ENCODE measurements at places on chromosomes 3 and 15.

DNA sequence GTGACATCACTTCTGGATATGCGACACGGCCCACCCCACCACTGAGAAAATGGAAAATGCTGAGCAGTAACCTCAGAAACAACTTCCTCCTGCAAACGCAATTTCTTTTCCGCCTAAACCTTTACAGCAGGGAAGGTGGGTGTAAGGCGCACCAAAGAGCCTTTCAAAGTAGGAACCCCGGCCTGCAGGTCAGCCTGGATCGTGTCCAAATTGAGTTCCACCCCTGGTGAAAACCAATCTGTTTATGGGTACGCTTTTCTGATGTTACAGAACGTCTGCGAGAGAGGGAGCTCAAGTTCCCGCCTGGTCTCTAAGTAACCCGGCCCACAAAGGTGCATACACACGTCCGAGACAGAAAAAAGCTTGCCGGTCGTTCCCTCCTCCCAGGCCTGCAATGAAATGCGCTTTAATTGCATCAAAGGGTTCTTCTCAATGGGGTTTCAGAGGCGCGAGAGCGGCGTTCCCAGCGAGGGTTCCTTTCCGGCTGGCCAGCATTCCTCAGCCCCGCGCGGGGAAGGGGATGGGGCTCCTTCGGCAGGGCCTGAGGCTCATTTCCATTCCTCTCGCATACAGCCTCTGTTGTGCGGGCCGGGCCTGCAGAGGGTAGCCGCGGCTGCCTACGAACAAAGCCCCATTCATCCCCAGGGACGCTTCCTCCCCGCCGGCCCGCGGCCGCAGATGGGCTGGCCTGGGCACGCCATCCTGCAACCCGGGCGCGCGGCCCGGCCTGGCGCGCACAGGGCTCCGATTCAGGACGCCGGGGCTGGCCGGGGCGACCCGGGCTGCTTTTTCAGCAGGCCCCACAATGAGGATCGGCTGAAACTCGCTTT, 138.1 kb downstream of the TMCO5A start:
- DNase-seq: peak; percentile 38

DNA sequence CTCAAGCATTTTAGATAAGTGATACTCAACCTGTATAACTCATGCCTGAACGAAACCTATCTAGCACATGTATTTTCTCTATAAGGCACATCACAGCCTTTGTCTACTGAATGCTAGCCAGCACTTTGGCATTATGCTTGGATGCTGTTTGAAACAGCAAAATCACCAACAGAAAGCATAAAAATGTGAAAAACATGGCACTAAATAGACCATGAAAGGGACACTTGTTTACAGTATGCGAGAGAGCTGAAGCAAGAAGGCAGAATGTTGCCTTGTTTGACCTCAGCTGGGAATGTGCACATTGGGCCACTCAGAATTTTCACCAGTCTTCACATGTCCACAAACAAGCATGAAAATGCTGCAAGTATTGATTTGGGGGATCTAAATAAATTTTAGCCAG, 59.5 kb downstream of the MINDY2 start:
- DNase-seq: no peak

DNA sequence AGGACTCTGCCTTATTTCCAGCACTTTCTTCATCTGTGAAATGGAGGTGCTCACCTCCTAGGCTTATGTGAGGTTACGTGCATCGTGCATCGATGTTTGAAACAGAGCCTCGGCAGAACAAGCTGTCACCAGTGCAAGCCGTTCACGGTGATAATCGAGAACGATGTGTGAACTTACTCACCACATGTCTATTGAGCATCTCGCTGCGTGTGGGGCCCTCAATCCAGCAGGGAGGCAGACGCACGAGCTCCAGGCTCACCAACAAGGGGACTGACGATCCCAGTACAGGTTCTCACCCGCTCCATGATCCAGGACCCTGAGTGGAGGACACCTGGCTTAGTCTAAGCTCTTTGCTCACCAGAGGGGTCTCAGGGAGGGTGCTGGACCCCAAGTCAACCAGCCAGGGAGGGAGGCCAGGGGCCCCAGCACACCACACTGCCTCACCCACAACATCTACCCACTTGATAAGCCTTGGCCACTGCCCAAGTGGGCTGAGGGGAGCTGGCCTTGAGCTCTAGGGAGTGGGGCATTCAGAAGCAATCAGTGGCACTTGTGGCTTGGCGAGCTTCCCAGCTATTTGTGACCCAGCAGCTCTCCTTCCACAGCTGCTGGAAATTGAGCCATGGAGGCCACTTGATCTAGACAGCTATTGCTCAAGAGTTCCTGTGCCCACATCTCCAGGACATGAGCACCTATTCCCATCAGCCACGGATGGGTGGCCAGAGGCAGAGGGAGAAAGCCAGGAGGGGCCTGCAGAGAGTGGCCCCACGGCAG, 34.4 kb upstream of the SLC6A1 start:
- no peak for DNase-seq

DNA sequence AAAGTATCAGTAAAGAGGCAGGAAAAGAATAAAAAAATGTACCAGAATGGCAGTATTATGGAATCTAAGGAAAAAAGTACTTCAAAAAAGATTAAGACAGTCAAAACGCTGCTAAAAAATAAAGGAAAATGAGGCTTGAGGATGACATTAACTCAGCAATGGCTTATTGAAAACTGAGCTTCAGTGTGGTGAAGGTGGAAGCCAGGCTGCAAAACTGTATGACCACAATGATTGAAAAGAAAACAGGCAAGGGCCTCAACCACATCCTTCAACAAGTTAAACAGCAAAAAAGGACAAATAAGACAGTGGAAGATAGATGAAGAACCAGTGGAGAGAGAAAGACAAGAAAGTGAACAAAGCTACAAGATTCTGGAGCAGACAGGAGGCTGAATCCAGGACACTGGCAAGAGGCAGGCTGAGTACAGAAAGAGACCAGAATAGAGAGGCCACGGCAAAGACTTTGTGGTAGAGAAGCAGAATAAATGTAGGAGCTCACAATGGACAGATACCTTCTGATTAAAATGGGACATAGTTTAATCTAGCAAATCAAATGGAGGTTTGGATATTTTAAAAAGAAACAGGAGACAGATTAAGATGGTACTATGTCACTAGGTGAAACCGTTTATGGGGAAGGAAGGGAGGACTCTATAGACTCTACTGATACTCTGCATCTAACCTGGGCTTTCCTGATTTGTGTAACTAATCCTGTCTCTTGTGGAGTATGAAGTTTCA, 86.1 kb downstream of the TJP1 start:
- DNase-seq: no peak

GRCh38 chr3:54515441-54516213, 393.3 kb downstream of the CACNA2D3 start:
- no peak for DNase-seq

- DNase-seq: no peak
Measured at GRCh38 chr3:135131290-135131689, 336.2 kb downstream of the EPHB1 start.

GRCh38 chr3:56711344-56711743, 28.3 kb upstream of the TASOR start:
- DNase-seq: no peak

DNA sequence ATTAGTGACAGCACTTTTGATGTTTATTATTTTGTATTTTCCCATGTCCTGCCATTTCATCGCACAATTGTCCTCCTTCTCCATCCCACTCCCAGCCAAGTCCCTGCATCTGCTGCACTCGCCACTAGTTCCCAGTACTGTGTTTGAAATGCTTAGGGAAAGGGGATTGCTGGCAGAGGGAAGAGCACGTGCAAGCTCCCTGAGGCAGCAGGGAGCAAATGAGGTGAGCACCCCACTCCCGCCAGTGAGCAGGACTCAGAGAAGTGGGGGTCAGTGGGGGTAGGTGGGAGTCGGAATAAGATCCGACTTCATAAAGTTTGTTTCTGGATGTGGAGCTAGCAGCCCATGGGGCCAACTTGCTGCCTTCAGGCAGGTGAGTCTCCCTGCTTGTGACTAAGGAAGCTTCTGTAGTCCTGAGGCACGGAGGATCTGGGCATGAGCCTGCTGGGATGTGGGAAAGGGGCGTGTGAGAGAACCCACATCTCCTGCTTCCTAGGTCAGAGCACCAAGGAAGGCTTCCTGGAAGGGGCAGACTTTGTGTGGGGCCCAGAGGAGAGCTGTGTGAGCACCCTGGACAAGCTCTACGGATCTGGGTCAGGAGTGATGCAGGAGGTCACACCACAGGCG, 99.7 kb upstream of the TLE3 start:
- DNase-seq: no peak

- DNase-seq: no peak
Measured at GRCh38 chr3:71008350-71008935, 575.1 kb downstream of the FOXP1 start.

- peak; percentile 58 for DNase-seq
Measured at GRCh38 chr3:39101022-39101689, 6.3 kb downstream of the GORASP1 start.

GRCh38 chr3:125179143-125179883, 33.2 kb downstream of the SLC12A8 start:
- no peak for DNase-seq

- peak; percentile 67 for DNase-seq
Measured at GRCh38 chr3:55484801-55485791, 2.0 kb downstream of the WNT5A start.

GRCh38 chr3:30747771-30748281, 141.4 kb downstream of the TGFBR2 start:
- no peak for DNase-seq

DNA sequence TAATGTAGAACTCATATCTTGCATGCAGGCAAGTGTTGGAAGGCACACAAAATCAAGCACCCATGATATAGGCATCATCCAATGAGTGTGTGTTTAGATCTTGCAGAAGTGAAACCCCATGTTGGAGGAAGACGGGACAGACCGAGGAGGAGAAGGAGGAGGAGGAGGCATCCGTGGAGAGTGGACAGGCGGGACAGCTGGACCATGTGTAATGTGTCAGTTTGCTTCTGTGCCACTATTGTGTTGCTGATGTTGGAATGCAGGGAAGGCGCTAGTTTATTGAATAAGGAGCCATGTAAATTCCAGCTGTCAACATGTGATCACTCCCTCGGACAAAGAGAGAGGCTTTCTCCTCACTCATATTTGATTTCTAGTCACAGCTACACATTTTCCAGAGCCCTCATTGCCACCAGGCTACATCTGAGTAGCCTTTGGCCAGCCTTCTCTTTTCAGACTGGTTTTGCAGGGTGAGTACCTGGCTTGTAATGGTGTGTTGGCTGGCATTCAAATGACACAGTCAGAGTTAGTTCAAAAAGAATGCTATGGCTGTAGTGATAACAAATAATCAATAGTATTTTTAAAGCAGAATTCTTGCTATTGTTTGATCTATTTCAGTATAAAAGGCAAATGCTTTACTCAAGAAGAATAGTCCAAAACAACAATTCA, 1037.6 kb upstream of the NR2F2 start:
- no peak for DNase-seq

- no peak for DNase-seq
Measured at GRCh38 chr3:186517218-186517617, 27.0 kb downstream of the CRYGS start.

DNA sequence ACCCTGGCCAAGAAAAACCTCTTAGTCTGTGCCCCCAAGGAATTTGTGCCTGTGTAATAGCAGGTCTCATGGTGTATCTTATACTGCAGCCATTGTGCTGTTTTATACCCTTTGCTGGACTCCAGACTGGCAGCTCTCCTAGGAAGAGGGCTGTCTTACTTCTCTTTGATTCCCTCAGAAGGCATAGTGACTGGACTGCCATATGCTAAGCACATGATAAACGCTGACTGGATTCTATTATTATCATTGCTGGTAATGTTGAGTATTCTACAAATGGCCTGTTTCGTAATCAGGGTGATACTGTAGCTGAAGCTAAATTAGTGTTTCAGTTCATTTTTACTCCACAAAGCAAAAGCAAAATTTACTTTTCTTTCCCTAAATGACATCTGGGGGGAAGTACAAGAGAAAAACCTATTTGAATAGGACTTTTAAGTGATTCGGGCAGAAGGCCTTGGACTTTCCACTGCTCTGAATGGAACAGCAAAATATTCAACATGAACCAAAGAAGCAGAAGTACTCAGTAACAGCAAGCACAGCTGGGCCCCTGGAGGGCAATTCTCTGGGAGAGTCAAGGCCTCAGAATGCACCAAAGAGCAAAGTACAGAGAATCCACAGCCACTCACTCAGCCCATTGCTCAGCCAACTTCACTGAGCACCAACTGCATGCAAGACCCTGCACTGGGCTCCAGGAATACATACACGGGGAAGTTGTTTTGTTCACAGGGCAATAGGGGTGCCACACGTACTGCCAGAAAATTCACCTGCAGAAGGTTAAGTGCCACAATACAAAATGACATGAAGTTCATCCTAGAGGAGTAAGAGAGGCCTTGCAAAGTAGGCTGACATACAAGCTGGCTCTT, 7.9 kb upstream of the BCL2A1 start:
- DNase-seq: no peak

- DNase-seq: no peak
Measured at GRCh38 chr3:42572278-42572677, 9.5 kb downstream of the SEC22C start.

GRCh38 chr3:111326144-111326995, 215.6 kb upstream of the CD96 start:
- DNase-seq: no peak

DNA sequence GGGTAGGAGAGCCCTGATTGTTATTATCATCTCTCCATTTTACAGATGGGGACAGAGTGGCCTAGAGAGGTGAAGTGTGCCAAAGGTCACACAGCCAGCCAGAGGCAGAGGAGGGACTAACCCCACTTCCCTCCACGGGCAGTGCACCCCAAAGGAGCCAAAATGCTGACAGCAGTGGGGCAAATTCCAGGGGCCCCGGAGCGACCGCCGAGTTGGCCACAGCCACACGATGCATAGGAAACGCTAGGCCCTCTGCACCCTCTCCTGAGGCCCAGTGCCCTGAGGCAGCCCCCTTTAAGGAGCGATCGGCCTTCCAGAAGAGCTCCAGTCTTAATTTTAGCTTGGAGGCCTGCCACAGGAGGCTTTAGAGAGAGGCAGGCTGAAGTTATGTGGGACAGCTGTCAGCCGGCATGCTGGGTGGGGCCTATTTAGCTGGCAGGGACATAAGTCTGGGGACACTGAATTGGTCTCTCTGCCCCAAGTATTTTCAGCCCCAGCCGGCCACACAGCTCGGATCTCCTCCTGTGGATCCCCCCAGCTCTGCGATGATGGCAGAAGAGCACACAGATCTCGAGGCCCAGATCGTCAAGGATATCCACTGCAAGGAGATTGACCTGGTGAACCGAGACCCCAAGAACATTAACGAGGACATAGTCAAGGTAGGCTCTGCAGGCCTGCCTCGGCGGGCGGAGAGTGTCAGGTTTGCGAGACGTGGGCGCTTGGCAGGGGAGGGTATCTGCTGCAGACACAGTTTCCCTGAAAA, at the start of gene CAV3:
Gene CAV3 (plus strand): TSS at position 471 of the 763 bp plus-strand sequence. CDS start 75 bp downstream, at position 546.
- no peak for DNase-seq

DNA sequence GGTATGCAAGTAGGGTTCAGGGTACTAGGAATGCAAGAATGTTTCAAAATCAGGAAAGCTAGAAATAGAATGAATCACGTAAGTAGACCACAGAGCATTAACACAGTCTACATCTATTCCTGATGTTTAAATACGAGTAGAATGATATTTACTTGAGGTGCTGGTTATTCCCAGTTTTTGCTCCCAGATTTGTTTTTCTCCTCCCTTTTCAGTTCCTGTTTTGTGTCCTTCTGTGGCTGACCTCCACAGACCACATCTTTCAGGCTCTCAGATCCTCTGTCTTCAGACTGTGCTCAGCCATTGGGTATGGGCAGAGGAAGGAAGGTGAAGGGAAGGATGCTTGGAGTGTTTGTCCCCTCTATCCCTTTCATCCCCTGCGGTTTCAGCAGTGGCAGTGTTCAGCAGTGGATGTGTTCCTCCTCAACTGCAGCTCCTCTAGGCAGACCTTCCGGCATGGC, 276.6 kb downstream of the ZNF621 start:
- no peak for DNase-seq

Measured in activated T-cell treated with anti-CD3 and anti-CD28 coated beads, Interleukin-2, amount 50 U/mL, for 48 hours (primary cell).